ENCODE measurements at places on chromosomes 6 and 20. TPM values are rescaled to one million over a fixed set of nuclear protein-coding genes. Genes with fewer than 3 reads are reported as not detected.

Gene ZC3H12D
- not detected for total RNA-seq

Gene RWDD2A
- total RNA-seq = 4.0 TPM

Gene DYNLT1
- 167 TPM for total RNA-seq

Gene NOX3
- total RNA-seq = not detected

Gene CTAGE9
- total RNA-seq = not detected

Gene LRRN4
- under 0.01 TPM for total RNA-seq

Gene SIGLEC1
- not detected for total RNA-seq

Gene TNFRSF21
- 70.3 TPM for total RNA-seq

Gene CRISP3
- not detected for total RNA-seq

Gene ADGRB3
- total RNA-seq = not detected

Gene ZBTB2
- total RNA-seq = 12.9 TPM

Gene TAGAP
- total RNA-seq = 0.33 TPM

Gene MYB
- total RNA-seq = 0.40 TPM

Gene CST5
- not detected for total RNA-seq

Gene BPI
- not detected for total RNA-seq

Gene C6orf52
- 2.1 TPM for total RNA-seq

Gene INSM1
- not detected for total RNA-seq

Gene VSTM2L
- total RNA-seq = 3.4 TPM

Gene THBS2
- 0.19 TPM for total RNA-seq

Gene TNFRSF6B
- 8.3 TPM for total RNA-seq

Gene FOXS1
- 0.17 TPM for total RNA-seq

Gene EDEM2
- 34.7 TPM for total RNA-seq

Gene ATF6B
- total RNA-seq = 69.0 TPM

Gene CSNK2B
- total RNA-seq = 186 TPM

Gene IRAK1BP1
- 6.5 TPM for total RNA-seq

Gene SPTLC3
- 12.5 TPM for total RNA-seq

Gene PNISR
- total RNA-seq = 53.5 TPM

Gene ADGB
- not detected for total RNA-seq

Gene STX11
- total RNA-seq = 0.71 TPM

Gene ARHGAP18
- total RNA-seq = 20.8 TPM

Gene SGK2
- not detected for total RNA-seq

Gene CTCFL
- not detected for total RNA-seq

Gene ZNF334
- 1.1 TPM for total RNA-seq

Gene SLC44A4
- not detected for total RNA-seq

Gene BPIFA1
- not detected for total RNA-seq
